ENCODE measurements at places on chromosomes 2 and 18.

GRCh38 chr2:165716091-165716490 lies 78.0 kb downstream of the GALNT3 start:
- no peak for DNase-seq

- no peak for DNase-seq
Observed at GRCh38 chr2:109549016-109549590, 64.7 kb downstream of the SEPTIN10 start.

GRCh38 chr2:41320491-41320890 lies 727.3 kb upstream of the PKDCC start:
- no peak for DNase-seq

GRCh38 chr18:79872527-79873444 lies 75.0 kb downstream of the KCNG2 start:
- no peak for DNase-seq

DNA sequence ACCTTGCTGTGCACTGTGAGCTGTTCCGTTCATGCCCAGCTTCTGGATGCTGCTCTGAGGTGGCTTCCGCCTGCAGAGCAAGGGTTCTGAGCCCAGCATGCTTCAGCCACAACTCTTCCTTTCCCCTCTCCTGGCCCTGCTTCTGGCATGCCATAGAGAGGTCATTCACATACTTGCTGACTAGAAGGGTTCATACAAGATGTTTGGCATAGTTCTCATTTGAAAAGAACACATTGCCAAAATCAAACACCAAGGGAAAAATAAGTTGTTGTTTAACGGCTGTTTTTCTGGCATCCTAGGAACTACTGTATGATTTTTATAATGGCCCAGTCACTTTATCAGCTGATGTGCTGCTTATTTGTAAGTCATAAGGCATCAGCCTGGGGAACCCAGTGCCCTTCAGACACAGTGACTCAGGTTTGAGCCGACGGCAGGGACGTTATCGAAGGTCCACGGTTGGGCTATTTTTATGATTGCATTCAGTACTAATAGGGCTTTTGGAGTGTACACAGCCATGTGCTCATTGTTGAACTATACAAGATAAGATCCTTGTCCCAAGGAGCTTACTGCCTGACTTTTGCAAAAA lies 53.9 kb upstream of the CTAGE1 start:
- DNase-seq = no peak

GRCh38 chr2:190527214-190527613 lies 7.3 kb downstream of the NEMP2 start:
- DNase-seq = no peak

DNA sequence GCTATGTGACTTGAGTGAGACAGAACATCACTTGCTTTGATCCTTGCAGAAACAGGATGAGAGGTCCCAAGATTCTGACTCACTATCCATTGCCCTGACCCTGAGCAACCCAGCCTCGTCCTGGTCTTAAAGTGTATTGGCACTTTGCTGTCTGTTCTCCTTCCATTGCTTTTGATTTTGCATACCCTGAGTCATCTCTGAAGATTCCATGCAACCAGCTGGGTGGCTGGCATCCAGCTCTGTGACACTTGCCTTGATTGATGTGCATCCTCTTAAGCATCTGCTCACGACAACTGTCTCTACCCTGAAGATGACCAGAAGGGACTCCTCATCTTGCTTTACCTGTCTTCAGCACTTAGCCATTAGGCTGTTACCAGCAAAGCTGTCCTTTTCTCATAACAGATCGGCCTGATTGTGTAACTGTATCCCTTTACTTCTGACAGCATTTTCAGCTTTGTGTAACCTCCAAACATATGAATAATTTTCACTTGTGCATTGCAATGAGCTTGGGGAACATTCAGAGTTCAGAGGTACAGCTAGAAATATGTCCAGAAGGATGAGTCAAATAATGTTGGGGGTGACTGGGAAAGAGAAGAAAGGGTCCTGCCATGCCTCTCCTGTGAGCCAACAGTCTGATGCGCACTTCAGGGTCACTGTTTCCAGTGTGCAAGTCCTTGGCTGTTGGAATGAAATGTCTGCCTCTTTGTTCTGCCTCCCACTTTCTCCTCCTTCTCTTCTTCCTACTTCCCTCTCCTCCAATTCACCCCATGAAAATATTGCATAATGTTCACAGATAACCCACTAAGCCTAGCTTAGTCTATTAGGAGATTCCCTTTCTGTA lies 249.7 kb upstream of the OSR1 start:
- peak; percentile 88 for DNase-seq

DNA sequence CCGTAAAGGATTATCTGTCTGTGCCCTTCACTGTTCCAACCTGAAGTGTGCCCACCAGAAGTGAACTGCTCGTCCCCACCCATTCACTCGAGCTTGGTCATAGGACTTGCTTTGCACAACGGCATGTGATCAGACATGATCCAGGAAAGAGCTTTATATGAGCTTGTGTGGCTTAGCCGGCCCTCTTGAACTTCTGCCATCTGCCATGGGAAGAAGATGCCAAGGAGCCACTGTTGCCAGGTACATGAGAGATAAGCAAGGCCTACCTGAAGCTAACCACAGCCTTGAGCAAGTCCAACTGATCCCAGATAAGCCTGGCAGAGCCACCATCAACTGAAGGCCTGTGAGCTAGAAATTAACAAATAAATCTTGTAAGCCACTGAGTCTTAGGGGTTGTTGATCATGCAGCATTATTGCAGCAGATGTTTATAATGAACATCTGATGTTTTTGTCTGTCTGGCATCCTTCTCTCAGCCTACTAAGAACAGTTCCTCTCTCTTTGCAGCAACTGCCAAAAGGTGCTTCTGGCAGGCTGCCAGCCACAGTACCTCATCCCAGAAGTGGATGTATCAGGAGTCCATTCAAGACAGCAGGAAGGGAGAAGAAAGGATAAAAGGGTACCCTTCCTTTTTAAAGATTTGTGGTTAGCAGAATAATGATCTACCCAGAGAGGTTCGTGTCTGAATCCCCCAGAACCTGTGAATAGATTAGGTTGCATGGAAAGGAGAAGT lies 16.8 kb downstream of the DBI start:
- peak; percentile 35 for DNase-seq

GRCh38 chr2:2527148-2527547 lies 196.1 kb upstream of the MYT1L start:
- peak; percentile 77 for DNase-seq

DNA sequence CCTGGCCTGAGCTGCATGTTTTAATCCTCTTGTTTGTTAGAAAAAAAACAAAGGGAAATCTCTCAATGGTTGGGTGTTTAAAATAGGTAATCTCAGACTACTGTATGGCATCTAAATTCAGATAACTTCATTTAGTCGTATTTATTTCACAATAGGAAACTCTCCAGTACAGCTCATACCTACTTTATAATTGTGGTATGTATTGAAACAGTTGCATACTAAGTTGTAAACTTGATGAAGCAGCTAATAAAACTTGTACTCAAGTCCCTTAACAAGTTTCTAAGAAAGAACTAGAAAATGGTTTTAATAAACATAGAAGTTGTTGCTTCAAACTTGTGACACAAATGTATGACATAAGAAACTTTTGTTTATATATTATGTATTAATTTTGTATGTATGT lies 334.5 kb downstream of the PTPRM start:
- no peak for DNase-seq

DNA sequence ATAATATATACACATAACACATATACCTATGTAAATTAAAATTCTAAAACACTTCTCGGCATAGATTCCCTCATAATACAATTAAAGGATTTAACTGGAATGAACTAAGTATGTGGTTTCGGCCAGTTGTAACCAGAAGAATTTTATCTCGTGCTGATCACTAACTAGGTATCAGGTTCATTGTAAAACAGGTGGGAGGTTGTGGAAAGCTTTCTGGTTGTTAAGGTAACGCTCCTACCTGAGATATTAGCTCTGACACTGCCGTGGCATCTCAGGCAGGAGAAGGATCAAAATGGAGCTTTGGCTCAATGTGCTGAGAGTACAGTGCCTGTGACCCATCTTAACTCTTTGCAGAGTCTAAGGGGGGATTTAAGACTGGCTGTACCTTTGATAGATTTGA lies 42.5 kb downstream of the SLC9A2 start:
- peak; percentile 60 for DNase-seq

- peak; percentile 80 for DNase-seq
Observed at GRCh38 chr2:96145036-96145847, at the start of gene DUSP2. DUSP2 (minus strand) TSS chr2:96145440; CDS start chr2:96145354, 86 bp downstream.

DNA sequence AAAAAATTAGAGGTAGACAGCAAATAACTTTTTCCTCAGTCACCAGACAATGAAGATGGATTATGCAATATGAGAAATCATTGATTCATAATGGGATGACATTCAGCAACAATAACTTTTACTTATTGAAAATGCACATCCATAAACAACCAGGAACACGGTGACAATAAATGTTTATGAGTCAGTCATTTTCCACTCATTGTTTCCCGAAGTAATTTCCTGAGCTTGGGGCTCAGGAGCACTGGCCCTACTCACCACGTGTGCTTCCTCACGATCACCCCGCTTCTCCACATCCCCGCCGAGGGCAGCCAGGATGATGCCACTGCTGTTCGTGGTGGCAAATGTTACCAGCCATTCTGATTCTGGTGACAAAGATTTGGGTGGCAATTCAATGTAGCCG lies 156.3 kb downstream of the LAMA1 start:
- DNase-seq = no peak

DNA sequence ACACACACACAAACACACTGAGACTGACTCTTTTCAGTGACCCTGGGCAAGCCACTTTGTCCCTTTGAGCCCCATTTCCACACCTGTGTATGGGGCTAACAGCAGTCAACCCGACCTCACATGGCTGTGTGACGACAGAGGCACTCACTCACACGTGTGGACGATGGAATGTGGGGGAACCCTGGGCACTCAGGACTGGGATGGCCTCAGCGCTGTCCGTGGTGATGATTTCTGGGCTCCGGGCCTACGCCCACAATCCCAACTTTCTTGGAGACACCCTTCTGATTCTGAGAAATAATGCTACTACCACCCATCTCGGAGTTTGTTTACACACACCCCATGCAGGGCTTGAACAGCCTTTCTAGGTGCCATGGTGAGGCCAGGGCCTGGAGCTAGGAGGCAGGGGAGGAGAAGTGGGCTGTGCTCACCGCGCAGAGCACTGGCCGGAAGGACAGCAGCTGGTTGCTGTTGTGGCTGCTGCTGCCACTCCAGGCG lies 1.5 kb downstream of the CRYBA2 start:
- no peak for DNase-seq

DNA sequence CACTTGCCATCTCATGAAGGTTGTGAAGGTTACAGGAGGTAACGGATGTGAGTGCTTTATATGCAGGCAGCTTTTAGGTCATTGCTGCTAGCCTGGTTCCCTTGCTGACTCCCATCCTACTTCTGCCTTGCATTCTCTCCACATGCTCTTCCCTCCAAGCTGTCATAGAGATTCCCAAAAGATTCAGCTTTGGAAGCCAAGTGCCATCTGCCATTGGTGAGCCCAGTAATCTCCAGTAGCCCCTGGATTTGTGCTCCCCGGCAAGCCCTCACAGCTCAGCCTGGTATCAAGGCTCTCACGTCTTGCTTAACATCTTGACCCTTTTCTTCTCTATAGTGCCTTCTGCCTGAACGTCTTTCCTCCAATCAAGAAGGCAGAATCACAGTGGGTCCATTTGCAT lies 61.6 kb downstream of the MYT1L start:
- no peak for DNase-seq

DNA sequence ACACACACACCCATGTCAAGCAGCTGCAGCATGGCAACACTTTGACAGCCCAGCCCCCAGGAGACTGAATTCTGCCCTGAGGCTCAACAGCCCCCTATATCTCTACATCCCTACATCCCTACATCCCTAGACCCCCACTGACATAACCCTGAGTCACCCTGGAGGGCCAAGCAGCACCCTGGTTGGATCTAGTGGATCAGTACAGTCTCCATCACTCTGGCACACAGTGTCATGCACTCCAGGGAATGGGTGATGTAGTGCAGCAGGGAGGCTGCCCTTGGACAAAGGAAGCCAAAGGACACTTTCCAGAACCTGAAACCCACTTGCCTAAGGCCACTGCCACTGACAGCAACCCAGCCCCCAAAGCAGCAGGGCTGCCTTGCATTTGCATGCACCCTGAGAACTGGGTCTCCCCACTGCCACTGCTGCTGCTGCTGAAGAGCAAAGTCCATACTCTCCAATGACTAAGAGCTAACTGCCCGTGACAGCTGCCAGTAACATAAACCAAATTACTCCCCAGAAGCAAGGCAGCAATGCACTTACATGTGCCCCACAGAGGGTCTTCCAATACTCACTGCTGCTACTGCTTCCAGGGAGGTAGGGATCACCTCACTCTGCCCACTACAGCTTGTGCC lies 681.6 kb upstream of the KLHL29 start:
- no peak for DNase-seq

- no peak for DNase-seq
Observed at GRCh38 chr2:199743415-199744120, 107.4 kb downstream of the FTCDNL1 start.

DNA sequence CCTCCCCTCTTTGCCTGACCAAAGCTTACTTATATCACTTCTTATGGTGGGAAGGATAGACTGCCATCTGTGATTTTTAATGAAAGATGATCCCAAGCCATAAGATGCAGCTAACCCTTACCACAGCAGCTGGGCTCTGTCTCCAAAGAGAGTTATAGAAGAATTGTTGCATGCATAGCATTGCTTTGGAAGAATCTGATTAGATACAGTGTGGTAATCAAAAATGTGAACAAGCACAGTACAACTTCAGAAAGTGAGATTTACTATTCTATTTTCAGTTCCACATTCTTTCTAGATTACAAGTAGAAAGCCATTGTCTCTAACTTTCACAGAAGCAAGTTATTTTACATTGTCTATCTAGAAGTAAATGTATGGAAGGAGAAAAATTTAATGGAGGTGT lies 129.0 kb upstream of the ACVR2A start:
- no peak for DNase-seq

DNA sequence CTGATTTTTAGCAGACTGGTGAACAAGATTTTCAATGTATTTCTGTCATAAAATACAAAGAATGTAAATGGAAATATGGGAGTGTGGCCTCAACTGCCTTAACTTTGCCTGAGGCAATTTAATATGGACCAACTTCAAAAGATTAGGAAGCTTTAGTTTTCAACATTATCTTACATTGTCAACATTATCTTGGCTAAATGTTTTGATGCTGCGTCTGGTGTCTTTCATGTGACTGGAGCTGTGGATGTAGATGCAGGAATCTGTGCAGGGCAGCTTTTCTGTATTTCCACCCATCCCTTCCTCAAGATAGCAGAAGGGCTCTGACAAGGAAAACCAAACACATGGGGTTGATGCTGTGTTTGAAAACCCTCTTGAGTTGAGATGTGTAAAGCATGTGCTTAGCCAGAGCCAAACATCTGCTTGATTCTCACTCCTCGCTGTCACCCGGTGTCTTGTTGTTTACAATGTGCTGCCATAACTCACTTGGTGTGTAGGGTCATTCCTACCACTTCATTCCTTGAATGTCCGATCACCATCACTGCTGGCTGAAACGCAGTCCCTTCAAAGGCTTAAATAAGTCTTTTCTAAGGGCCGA lies 33.0 kb downstream of the COPS8 start:
- no peak for DNase-seq

DNA sequence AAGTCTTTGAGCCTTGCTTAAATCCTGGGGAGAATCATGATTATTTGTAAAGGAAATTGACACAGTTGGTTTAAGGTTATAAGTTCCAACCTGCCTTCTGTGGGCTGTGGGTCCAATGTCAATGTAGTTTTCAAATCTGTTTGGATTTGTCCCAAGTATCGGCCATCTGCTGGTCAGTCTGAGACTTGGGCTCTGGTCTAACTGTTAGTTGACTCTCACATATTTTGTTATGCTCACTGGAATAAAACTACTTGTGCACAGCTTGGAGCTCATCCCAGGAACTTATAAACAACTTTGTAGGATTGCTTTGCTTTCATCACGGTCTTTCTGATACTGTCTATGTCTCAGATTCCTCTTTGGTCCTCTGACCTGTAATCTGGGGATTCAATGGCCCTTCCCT lies 1026.2 kb upstream of the ZEB2 start:
- DNase-seq = no peak

- DNase-seq = no peak
Observed at GRCh38 chr2:233856184-233856583, 1.8 kb upstream of the HJURP start.

Data from islet precursor cell (in vitro differentiated cells).